ENCODE measurements at places on chromosomes 1 and 21.

DNA sequence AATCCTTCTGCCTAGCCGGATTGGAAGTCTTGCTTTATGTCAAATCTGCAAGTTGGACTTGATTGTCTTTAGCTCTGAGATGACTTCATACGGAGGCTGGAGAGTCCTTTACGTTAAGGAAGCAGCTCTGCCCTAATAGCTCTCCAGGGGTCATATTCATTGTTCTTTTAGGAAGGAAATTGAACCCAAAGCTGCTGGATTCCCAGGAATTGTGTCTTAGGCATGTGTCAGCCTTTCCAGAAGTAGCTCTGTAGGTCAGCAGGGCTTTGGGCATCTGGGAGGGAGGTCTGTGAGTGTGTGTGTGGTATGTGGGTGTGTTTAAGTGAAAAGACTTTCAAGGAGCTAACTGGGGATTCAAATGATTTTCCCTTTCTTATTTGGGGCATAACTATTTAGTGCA is 82.4 kb downstream of the ABCA4 start:
- DNase-seq, result no peak

- DNase-seq, result no peak
Measured at GRCh38 chr1:228768355-228769000, 33.2 kb downstream of the RHOU start.

- DNase-seq, result peak; percentile 88
Measured at GRCh38 chr1:25905680-25906643, at the start of gene STMN1. Gene STMN1 (minus strand): TSS chr1:25906419. CDS start chr1:25904676, 1,743 bp downstream.

DNA sequence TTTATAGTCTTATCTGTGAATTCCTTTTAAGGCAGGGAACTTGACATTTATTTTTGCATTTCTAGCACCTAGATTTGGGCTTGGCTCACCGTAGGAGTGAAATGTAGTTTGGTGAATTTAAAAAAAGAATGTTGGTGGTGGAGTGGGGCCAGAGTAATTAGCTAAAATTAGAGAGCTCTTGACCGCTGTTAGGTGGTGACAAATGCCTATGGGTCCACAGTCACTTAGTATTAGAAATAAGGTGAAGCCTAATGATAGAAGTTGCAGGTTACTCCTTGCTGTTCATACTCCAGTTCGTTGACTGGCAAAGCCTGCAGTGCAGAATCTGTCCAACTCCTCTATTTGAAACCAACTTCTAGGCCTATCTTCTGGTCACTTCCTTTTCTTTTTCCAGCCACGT is 318.8 kb upstream of the NRIP1 start:
- DNase-seq, result no peak

DNA sequence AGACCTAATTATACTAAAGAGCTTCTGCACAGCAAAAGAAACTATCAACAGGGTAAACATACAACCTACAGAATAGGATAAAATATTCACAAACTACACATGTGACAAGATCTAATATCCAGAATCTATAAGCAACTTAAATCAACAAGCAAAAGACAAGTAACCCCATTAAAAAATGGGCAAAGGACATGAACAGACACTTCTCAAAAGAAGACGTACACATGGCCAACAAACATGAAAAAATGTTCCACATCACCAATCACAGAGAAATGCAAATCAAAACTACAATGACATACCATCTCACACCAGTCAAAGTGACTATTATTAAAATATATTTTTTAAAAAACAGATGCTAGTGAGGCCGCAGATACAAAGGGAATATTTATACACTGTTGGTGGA is 99.8 kb downstream of the FAF1 start:
- no peak for DNase-seq

GRCh38 chr1:42122408-42122807 is 30.8 kb upstream of the GUCA2B start:
- no peak for DNase-seq

DNA sequence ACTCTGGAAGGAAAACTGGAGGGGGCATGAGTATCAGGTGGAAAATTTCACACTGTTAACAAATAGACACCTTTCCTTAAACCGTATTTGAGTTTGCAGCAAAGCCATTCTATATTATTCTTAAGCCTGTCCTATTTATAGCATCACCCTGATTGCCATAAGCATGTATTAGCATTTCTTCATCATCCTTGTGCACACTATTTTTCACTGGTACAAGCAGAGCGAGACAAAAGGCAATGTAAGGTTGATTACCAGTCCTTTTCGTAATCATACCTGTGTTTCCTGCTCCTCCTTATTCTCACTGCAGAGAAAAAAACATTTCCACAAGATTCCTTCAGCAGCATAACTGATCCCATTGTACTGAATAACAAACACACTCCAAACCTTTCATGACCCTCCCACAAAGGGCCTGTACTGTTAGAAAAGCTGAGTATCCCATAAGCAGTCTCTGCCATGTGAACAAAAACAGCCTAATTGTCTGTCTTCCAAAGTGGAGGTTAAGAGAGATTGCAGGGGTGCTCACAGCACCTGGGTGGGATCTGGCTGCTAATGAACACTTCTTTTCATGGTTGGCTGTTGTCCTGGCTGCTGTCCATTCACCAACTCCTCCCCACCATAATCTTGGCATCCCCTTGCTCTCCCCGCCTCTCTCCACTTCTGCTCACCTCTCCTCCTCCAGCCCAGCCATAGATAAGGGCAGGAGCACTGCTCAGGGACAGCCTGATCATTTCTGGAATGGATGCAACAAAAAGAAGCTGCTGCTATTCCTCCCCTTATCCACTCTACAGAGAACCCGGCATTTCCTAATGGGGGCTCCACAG is 30.4 kb downstream of the VTCN1 start:
- no peak for DNase-seq

DNA sequence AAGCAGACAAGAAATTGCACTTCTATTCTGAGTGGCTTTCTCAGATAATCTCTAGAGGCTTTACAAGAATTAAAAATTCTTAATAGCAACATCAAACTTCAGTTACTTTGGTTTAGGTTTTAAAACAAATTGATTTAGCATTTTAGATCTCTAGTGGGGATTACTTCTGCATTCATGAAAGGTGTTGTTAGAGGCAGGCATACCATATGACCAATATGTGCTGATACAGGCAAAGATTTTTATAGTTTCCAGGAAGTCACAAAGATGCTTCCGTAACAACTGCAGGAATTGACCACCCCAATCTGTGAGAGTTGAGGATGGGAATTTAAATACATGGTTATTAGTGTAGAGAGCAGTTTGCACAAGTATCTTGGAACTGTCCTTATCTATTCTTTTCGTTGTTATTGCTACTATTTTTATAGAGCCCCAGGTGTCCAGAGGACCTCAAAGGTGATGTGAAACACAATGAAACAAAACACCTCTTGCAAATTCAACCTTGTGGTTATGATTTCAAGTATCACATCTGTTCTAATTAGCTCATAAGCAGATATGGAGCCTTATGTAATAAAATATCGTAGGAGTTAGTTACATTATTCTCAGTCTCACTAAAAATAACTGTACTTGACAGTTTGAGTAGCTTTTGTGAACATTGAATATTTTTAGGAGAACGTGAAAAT is 512.7 kb upstream of the ADGRL4 start:
- no peak for DNase-seq

DNA sequence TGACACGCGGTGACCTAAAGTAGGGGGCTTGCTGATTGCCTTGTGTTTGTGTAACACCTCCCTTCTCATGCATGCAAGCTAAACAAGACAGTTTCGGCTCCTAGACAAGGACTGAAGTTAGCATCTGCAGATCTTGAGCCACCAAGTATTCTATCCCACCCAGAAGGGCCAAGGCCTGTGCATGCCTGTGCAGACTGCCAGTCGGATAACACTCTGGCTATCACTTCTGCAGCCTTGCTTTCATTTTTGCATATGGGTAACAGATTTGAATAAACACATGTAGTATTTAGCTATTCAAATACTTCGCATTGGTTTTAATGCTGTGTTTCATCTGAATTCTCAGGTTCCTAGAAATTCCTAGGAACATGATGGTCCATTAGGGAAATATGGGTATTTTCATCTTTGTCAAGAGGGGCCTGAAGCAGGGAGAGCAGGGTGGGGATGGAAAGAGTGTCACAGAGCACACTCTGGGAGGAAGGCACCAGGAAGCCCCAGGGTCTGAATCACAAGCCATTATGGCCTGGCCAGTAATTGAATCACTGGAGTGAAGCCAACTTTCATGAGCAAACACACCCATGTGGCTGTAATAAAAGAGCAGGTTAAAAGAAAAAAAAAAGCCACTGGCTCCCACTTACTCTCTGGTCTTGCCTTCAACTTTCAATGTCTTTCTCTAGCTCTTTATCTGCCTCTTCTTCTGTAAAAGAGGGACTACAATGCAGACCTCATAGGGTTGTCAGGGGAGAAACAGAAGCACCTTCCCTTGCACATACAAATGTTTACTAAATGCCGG is 28.3 kb downstream of the GADD45A start:
- DNase-seq, result no peak

DNA sequence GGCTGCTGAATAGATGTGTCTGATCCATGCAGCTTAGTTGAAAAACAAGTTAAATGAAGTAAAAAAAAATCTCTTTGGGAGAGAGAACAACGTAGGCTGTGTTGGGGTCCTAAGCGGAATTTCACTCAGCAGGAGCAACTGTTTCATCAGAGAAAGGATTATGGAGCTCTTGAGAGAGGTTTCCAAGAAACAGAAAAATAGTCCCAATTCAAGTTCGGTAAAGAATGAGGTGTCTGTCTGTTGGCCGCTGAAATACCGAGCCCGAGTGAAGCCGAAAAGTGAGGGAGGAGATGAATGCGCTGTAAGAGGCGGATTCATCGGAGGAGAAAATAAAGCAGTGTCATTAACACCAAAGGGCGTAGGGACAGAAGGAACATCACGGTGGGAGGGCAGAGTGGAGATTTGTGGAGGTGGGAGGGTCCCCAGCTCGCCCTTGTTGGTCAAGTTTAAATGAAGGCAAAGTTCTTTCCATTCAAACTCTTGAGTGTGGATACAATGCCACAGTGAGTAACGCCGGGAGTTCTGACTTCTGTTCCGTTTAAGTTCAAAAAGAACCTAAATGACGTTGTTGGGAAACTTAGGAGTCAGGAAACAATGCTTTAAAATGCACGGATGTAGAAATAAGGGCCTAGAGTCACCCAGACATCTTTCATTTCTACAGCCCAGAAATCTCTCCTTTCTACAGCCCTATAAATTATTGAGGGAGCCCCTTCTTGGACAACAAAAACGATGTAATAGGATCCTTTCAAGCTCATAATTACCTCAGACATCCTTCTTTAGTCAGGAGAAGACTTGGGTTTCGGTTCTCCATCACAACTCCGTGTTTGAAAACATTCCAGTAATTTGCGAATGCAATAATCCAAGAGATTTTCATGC is 15.6 kb upstream of the SLC45A1 start:
- DNase-seq, result no peak

DNA sequence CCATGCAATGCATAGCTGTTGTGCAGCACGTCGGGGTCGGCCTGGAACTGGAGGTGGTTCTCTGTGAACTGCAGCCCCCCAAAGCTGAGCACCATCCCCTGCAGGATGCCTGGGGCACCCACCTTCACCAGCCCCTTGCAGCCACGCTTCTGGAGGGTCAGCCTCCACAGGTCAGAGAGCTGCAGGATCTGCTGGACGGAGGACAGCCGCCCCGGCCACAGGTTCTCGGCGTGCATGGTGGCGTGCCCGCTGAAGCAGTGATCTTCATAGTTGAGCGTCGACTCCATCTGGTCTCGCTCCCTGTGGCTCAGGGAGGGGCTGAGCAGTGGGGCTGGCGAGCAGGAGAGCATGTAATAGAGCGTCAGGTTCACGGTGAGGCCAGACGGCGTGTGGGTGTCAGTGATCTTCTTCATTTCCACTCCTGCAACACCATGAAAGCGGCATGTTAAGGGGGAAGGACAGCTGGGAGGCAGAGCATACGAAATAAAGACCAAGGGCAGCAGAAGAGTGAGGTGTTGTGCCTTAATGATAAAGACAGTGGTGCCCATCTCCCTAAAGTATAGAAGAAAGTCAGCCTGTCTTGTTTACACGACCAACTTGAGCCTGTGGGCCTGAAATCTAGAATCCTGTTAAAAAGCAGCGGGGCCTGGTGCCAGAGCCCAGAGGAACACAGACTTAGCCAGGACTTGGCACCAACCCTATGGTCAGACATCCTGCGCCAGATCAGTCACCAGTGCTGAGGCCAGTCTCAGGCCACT is 3.0 kb downstream of the KIAA2013 start:
- no peak for DNase-seq

DNA sequence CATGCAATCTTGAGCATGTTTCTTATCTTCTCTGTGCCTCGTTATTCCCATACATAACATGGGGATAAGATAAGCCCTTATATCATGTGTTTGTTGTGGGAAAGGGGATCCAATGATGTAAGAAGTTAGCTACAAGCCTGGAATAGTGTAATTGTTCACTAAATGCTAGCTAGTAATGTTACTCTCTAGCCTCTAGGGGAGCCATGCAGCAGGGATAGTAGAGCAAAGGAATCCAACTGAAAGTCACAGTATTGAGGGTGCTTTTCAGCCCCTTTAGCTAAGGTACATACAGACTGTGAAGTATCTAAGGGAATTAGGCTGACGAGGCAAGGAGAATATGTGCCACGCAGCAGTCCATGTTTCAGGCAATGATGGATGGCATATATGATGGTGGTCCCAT is 46.9 kb downstream of the IL23R start:
- no peak for DNase-seq

- DNase-seq, result no peak
Measured at GRCh38 chr1:91507328-91507727, 6.7 kb downstream of the CDC7 start.

- DNase-seq, result no peak
Measured at GRCh38 chr1:28046716-28047115, 41.7 kb downstream of the EYA3 start.

GRCh38 chr1:99315305-99315704 is 51.0 kb downstream of the PLPPR4 start:
- DNase-seq, result no peak

GRCh38 chr1:161324020-161324419 is 9.8 kb downstream of the SDHC start:
- DNase-seq, result no peak

DNA sequence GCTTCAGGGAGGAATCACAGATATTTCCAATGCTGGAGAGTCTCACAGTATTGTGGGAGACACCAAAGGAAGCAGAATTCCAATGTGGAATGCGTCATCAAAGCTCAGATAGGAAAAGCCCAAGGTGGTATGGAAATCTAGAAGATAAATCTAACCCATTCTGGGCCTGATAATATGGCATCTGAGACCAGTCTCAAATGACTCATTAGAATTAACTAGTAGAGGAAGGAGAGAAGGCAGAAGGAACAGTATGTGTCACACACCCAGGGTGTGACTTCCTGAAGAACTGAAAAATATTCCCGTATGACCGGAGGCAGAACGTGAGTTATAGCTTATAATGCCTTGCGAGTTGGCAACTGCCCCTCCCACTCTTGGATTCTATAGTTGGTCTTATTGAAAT is 499.2 kb downstream of the PLPP3 start:
- no peak for DNase-seq

DNA sequence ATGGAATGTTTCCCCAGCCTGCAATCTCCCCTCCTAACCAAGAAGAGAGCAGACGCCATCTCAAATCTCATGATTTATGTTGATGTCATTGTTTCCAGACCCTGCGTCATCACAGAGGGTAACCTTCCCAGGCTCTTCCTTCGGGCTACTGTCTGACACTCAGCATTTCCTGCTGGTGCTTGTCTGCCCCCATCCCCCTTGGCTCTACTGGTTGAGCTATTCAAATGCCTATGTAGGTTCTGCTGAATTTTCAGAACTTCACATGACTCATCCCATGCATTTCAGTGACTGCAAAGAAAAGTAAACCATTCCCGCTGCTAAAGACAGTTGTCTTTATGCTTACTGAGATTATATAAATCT is 24.8 kb upstream of the ITPKB start:
- no peak for DNase-seq
